ENCODE measurements at places on chromosomes 7 and 10.
A peak's percentile ranks its signal among the peaks of the same experiment; 100 is the strongest.

- no peak for DNase-seq
Observed at GRCh38 chr7:17134786-17135185, 163.7 kb upstream of the AHR start.

GRCh38 chr7:91880016-91880412 is 488 bp downstream of the MTERF1 start:
- no peak for DNase-seq

DNA sequence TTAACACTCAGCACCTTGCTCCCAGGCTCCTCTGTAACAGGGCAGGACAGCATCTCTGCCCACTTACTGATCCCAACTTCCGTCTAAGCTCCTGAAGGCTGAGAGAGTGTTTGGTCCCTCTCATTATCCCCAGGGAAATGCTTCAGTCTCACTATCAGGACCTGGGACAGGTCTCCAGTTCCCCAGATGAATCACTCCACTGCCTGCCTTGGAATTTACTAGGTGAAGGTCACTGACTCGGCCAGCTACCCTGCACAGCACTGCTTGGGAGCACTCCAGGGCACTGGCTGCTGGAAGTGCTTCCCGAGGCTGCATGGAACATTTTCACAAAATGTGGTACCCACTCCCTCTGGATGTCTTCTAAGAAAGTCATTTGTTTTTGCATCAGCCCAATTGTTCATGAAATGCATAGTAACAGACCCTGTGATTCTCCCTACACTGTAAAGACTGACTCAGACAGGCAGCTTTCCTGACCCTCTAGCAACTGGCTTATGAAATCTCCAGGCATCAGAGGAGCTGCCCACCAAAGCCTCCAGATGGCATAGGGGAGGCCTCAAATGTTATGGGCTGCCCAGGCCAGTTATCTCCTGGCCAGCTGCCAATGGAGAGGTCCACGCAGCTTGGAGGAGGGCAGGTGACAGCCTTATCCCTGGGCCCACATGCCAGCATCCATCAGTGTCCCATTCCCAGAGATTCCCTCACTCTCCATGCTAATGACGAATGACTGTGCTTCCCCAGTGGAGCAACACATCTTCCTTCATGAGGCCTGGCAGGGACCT is 89.1 kb downstream of the GFRA1 start:
- no peak for DNase-seq

GRCh38 chr10:2541176-2541575 is 526.2 kb upstream of the PFKP start:
- no peak for DNase-seq

GRCh38 chr10:22252801-22253579 is 35.2 kb upstream of the EBLN1 start:
- peak; percentile 20 for DNase-seq

DNA sequence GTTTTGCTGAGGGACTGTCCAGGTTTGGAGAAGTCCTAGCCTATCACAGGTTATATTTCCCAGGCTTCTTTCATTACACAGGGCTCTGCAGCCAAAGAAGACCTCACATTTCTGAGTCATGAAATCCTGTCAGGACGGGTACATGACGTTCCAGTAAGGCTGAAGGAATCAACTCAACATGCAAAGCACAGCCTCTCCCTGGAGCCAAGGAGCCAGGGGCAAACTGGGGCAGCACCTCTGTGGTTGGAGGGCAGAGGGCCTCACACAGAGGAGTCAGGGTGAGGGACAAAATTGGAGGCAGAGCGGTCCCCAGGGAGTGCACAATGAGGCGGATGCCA is 116.3 kb upstream of the GDF10 start:
- no peak for DNase-seq

GRCh38 chr10:29409241-29410054 is 120.6 kb downstream of the LYZL1 start:
- DNase-seq = peak; percentile 28

DNA sequence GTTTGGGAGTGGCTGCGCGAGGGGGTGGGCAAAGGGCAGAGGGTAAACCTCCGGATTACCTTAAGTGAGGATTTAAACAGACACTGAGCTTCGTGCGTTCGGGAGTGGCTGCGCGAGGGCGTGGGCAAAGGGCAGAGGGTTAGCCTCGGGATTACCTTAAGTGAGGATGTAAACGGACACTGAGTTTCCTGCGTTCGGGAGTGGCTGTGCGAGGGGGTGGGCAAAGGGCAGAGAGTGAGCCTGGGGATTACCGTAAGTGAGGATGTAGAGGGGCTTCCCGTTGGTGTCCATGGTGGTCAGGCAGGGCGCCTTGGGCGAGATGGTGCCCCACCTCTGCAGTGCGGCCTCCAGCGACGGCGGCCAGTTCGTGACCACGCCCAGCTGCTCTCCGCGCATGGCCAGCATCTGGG is 275.8 kb downstream of the DIP2C start:
- DNase-seq = no peak

DNA sequence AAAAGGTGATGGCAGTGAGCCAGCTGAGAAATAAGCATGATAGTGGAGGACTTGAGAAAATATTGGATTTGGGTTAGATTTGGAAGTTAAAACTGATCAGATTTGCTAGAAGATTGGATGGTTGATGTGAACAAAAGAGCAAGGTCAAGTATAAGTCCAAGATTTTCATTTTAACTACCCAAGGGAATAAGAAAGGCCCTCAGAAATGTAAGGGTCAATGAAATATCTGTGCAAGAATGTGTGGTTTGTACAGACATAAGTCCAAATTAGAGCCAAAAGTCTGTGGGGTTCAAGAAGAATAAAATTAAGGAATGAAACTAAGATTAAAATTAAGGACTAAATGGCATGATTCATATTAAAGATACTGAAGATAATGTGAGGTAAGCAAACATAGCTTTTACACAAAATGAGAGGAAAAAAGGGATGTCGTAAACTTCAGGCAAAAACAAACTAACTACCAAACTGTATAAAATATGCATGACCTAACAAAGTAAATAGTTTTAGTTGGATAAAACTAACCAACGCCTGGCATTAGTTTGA is 78.4 kb upstream of the CACNA2D1 start:
- no peak for DNase-seq

- DNase-seq = no peak
Observed at GRCh38 chr10:131621784-131622624, 278.8 kb upstream of the PPP2R2D start.

- no peak for DNase-seq
Observed at GRCh38 chr10:13049774-13050420, 48.4 kb upstream of the CCDC3 start.
